Activated effector memory CD4-positive, alpha-beta T cell treated with anti-CD3 and anti-CD28 coated beads, Interleukin-2, amount 50 U/mL, for 16 hours (primary cell): ENCODE measurements at places on chromosomes 7 and 10.

GRCh38 chr7:47901542-47901941, 46.7 kb downstream of the PKD1L1 start:
- DNase-seq, result no peak

DNA sequence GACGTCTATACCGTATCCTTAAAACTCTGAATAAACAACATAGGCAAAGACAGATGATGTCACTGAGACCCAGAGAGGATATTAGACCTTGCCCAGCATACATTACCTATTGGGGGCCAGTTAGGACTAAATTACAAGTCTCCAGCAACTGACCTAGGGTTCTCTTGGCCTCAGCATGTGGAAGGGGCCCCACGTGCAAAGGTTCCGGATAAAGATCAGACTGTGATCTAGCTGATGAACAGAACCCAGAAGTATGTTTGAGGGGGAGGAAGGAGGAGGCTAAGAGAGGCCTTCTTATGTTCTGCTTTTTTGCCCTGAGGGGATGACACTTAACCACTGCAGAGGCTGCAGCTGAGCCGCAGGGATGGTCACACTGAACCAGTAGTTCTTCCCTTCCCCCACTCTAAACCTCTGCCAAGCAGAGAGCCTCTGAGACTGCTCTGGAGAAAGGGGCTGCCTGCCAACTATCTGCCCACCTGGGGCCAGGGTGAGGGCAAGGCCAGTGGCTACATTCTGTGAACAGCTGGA, 24.0 kb upstream of the KMT2C start:
- DNase-seq, result no peak

DNA sequence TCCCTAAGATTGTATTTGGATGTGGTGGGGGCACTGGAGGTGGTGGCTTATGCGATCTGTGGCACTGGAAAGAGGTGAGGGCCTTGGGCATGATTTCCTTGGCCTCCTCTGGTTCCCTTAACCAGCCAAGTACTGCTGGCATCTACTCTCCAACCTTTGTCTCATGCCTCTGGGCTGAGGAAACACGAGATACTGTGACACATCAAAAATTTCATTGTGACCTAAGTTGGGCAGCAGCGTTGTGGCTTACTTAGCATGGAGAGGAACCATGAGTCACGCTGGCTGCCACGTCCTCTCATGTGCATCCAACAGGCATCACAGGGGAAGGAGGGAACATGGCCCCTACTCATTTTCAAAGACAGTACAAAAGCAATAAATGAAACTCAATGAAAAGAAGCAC, 29.7 kb upstream of the GSDME start:
- no peak for DNase-seq

GRCh38 chr10:43698156-43698555, 49.5 kb upstream of the ZNF32 start:
- no peak for DNase-seq

GRCh38 chr10:128875956-128876736, 590.9 kb upstream of the MGMT start:
- no peak for DNase-seq

GRCh38 chr7:139627831-139628230, 104.3 kb downstream of the CLEC2L start:
- DNase-seq, result no peak

- DNase-seq, result no peak
These were observed 18.2 kb downstream of the SEC23IP start for GRCh38 chr10:119910689-119911088.

- DNase-seq, result no peak
These were observed 320.7 kb downstream of the GPR37 start for GRCh38 chr7:124444696-124445480.

GRCh38 chr10:98467506-98468318, 21.0 kb upstream of the HPS1 start:
- DNase-seq, result peak; percentile 83

- DNase-seq, result no peak
These were observed 38.0 kb downstream of the MARCHF5 start for GRCh38 chr10:92328993-92329392.

GRCh38 chr7:77528368-77528767, 8.7 kb upstream of the PTPN12 start:
- no peak for DNase-seq

DNA sequence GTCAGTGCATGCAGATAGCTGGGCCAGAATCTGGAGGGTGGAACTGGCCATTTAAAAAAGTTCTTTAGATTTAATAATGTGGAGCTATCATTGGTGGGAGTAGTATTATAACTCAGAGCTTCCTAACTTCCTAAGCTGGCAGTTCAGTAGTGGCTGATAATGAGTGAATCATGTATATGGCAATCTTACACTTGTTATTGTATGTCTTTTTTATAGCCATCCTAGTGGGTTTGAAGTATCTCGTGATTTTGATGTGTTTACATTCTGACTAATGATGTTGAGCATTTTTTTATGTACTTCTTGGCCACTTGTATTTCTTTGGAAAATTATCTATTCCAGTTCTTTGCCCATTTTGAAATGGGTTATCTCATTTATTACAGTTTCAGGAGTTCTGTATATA, 15.4 kb downstream of the TFAM start:
- DNase-seq, result no peak

DNA sequence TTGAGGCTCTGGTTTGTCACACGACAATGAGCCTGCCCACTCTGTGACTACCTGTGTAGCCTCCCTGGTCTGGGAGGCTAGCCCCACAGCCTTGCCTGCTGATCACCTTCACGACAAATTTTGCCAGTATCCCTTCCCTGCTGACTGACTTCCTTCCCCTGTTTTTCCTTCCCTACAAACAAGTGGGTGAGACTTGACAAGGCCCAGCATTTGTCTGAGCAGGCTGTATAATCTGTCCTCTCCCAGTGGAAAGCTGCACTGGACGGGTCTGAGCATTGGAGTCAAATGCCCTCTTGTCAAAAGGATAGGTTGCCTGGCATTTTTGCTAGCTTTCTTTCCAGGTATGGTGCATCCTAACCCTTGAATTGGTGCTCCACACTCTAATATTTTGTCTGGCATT, 1088.4 kb downstream of the KCNMA1 start:
- DNase-seq, result no peak

DNA sequence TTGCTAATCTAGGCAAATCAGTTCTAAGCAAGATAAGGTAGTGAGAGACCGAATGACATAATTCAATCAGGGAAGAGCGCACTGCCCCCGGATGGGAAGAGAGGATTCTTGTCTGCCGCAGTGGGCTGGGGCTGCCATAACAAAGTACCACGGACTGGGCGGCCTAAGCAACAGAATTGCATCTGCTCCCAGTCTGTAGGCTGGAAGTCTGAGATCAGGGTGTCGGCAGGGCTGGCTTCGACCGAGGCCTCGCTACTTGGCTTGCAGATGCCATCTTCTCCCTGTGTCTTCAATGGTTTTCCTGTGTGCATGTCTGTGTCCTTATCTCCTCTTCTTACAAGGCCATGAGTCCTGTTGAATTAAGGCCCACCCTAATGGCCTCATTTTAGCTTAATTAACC, 59.7 kb upstream of the TMEM72 start:
- no peak for DNase-seq

DNA sequence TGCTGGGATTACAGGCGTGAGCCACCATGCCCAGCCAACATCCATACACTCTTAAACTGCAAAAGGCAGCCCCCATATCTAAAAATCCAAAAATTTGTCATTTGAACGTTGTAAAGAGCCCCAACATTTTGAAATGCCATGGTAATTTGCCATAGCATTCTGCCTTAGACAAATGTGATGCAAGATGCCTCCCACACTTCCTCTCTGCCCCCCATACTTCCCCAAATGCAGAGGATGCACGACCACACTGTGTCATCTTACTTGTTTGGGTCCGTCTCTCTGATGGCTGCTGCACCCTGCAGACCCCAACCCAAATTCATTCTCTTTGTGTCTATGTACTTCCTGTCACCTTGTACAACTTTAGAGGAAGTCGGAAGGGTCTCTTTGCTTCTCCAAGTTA, 1125.6 kb upstream of the AUTS2 start:
- DNase-seq, result no peak

DNA sequence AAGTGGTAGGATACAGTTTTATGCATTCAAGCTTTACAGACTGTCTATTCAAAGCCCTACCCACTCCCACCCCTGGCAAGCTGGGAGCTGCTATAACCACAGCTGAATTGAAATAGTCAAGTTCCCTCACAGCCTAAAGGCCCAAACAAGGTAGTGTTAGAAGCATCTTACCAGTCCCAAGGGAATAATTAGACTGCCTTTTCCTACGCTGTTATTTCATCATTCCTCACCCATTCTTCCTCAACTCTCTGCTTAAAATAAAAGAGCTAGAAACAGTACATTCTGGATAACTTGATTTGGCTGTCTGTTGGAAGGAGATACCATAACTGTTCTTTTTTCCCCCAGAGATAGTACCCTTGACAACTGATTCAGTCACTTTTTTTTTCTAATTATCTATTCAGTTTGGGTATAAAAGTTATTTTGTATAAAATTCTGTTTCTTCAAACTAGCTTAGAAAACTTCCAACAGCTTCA, 54.0 kb downstream of the RAPGEF5 start:
- DNase-seq, result no peak

DNA sequence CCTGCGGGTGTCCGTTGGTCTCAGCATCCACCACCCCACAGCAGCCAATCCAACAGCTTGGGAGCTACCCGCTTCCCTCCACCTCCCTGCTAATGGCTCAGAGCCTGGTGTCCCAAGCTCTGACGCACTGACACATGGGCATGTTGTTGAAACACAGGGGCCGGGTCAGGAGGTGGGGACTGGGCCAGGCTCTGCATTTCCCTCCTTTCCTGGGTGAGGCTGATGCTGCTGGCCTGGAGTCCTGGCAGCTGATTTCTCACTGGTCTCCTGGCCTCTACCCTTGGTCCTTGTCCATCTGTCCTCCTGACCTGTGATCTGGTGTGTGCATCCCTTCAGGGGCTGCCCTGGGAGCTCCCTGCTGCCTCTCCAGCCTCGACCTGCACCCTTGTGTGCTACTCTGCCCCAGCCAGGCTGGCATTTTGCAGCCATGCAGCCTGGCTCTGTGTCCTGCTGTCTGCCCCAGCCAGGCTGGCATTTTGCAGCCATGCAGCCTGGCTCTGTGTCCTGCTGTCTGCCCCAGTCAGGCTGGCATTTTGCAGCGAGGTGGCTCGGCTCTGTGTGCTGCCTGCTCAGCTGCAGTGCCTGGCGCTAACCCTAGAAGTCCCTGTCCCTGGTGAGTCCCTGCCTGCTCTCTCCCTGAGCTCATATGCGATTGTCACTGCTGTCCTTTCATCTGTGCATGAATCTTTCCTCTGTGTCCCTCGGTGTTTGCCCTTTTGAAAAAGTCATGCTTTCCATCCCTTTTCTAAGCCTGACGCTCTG, 14.0 kb downstream of the AMZ1 start:
- DNase-seq, result no peak

DNA sequence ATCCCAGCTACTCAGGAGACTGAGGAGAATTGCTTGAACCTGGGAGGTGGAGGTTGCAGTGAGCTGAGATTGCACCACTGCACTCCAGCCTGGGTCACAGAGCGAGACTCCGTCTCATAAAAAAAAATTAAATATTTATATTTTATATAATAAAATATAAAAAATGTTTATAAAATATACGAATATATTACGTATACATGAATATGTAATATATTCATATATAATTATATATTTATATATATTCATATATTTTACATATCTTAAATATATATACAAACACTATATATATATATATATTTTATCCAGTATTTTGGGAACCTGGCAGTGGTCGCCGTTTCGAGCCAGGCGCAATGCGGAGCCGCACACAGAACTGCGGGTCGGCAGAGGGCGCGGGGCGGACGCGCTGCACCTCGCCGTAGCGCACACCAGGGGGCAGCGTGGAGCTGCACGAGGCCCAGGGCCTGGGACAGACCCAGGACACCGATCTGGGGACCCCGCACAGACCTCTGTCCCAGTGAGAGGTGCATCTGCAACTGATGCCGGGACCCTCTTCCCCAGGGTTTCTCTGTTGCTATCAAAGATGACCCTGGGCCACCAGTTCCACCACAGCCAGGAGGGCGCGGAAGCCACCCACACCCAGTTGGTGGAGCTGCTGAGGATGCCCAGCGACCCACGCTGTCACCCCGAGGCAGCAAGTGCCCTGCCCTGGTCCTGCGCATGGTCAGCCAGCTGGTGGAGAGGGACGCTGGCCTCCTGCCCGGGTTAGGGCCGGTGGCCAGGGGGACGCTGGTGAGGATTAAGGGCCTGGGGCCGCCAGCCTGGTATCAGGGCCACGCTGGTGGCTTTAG, 22.7 kb downstream of the AP5Z1 start:
- DNase-seq, result peak; percentile 86

DNA sequence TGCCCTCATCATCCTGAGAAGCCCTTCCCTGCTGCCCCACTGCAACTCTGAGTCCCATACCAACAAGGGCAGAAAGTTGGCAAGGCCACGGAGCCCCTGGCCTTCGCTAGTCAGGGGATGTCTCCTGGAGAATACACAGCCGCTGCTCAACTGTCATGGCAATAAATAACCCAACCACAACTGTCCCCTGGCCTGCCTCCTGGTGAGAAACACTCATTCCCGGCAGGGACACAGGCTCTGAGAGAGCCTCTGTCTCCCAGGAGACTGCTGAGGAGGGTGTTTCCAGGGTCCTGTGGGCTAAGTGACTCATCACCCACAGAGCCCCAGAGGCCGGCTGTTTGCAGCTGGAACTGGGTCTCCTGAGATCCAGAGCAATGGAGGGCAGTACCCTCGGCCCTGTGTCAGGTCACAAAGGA, 354.1 kb downstream of the TNS3 start:
- DNase-seq, result no peak

DNA sequence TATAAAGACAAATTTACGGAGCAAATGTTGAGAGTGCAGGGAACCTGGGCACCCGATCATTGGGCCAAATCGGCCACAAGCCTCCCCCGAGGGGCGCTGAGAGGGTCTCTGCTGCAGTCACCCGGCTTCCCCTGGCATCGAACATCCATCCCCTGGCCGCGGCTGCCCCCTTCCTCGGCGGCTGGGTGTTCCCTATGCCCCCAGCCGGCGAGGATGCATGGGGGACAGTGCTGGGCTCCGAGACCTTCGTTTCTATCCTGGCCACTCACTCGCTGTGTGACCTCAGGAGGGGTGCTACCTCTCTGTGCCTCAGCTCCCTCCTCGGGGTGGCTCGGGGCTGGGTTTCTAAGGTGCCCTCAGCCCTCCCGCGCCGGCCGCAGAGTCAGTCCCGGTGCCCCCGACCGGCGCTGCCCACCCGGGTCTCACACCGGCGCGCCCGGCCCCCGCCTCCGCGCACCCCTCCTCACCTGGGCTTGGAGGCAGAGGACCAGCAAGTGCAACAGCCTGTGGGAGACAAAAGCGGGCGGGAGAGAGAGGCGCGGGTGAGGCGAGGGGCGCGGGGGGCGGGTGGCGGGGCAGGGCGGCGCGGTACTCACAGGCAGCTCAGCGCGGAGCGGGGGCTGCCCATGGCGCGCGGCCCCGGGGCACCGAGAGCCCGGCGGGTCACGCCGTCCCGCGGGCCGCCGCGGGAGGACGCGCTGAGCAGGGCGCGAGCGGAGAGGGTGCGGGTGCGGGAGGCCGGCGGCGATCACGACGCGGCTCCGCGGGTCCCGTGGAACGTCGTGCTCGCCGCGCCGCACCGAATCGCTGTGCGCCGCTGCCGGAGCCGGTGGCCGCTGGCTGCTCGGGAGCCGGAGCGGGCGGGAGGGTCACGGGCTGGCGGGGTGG, at the start of gene FGF8:
Gene FGF8 (minus strand): TSS at position 842 of the 888 bp plus-strand sequence. CDS start 214 bp downstream, at position 628.
- DNase-seq, result no peak
